CD4-positive, alpha-beta T cell treated with Interleukin-2 at 100 ng/mL for 4 hours (primary cell): ENCODE measurements at places on chromosomes 6 and 20.

DNA sequence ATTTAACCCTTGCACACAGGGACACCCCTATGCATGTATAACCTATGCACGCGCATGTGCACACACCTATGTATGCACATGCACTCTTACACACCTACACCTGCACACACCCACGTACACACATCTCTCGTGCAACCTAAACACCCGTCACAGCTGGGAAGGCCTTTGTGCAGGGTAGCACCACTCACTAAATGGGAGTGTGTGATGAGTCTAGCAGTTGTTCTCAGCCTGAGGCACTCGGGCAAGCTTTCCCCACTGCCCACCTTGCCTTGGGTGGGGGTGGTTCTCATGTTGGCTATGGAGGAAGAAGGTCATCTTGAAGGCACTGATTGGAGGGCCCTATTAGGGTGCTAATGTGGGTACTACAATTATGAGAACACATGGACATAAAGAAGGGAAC, 85.8 kb downstream of the DLL1 start:
- DNase-seq: no peak

DNA sequence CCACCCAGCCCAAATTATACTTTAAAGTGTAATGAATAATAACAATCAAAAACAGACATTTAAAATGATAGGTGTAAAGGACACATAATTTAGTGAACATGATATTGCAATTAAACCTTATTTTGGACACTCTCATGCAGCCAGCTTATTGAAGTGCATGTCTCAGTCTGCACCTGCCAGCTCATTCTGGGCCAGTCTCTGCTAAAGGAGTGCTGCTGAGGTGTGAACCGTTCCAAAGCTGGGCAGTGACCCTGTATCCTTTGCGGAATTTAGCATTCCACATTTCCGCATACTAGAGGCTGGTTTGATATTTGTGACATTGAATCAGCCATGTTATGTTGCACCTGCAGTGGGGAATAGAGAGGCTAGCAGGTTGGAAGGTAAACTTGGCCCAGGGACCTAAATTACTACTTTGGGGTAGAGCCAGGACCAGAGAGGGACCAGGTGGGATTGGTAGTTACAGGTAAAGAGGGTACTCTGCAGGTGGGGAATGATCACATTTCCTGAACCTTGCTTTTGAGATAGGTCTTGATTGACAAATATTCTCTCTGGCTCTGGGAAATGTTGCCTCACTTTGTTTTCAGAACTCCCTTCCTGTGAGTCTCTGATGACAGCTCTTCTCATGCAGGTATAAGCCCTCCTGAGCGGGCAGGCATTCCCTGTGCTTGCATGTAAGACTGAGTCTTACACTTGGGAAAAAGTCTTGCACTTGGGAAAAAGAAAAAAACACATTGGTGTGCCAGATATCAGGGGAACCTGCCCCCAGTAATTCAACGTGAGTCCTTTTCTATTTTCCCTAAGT, 26.2 kb downstream of the TULP4 start:
- DNase-seq: no peak

GRCh38 chr20:23646106-23646873, 8.5 kb upstream of the CST3 start:
- no peak for DNase-seq

GRCh38 chr6:166361077-166361429, 18.7 kb upstream of the SFT2D1 start:
- DNase-seq: no peak

DNA sequence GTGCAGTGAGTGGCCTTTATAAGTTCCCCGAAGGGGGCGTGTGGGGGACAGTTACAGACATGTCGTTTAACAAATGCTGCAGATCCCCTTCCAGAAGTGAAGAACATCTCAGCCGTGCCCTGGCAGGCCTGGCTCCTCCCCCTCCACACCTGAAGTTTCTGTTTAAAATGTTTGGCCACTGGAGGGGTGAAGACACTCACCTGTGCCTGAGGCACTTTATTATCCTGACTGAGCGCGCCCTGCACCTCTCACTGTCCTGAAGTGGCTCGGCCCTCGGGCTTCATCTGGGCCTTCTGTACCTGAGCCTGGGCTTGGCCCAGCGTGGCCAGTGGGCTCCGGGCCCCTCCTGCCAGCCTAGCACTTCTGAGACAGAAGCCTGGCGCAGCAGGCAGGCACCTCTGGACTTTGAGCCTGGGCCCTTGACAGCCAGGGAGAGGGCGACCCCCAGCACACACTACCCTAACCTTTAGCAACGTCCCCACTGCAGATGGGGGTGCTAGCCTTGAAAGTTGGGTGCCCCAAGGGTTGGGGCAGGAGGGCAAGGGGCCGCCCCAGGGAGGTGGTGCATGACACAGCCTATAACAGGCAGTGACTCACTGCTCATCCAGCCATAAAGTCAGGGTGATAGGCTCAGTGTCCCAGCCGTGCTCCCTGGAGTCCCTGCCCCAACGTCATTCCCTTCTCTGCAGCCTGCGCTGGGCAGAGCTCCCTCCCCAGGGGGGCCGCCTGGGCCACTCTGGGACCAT, 13.6 kb upstream of the GATA5 start:
- no peak for DNase-seq

DNA sequence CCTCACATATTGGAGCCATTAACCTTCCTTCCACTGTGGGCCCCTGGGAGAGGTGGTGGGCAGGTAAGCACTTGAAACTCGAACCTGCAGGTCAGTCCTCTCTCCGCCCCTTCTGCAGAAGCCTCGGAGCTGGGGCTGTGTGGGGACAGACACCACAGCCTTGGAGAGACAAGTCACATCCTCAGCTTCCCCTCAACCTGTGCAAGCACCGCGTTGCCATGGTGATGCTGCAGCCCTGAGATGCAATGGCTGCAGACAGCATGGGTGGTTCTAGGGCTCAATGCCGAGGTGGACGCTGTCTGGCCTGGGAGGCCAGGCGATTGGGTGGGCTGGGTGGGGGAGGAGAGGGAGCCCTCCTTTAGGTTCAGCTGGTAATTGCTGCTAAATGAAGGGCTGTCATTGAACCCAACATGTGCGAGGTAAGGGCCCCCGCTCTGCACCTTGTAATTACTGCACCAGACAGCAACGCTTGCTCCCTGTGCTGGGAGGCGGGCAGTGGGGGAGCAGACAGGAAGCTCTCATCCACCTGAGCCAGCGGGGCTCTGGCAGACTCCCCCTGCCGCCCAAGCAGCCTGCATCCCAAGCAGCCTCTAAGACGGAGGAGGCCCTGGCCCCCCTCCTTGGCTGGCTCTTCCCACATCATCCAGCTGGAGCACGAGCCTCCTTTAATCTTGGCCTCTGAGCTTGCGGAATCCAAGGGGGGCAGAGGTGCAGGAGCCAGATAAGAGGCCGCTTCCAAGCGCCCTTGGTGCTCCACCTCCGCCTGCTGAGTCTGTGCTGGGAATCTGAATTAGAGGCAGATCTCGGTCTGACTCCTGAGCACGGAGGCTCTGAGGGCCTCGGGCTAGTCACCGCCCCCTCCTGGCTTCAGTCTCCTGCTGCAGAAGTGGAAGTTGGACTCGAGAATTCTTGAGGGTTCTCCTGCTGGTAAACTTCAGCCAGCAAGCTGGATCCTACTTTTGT, 39.8 kb upstream of the CDH22 start:
- no peak for DNase-seq

- peak; percentile 81 for DNase-seq
Observed at GRCh38 chr20:37384683-37385174, 38.8 kb downstream of the SRC start.

DNA sequence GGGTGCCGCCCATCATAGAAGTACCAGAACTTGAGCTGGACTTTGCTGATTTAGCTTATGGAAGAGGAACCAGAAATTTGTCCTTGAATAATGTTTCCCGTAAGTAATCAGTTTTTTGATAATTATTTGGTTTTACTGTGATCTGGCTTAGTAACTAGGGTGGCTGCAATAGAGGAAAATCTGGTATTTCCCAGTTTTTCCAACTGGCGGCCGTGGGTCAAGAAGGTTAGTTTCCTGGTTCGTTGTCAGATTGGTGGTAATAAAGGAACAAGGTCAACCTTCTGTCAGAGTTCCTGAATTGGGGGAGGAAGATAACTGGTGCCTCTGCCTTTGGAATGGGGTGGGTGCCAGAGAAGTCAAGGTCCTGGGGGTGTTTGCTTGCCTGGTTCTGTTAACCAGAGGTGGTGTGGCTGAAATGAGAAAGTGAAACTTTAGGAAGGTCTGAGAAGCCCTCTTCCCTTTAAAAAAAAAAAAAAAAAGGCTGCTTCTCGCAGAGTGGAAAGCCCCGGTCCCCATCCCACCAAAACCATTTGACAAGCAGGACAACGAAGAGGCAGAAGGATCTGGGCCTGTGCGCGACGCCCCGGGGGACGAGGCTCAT, at the start of gene CALHM6:
Gene CALHM6 (plus strand): TSS at position 45 of the 601 bp plus-strand sequence. CDS start 555 bp downstream, at position 600.
- DNase-seq: no peak

DNA sequence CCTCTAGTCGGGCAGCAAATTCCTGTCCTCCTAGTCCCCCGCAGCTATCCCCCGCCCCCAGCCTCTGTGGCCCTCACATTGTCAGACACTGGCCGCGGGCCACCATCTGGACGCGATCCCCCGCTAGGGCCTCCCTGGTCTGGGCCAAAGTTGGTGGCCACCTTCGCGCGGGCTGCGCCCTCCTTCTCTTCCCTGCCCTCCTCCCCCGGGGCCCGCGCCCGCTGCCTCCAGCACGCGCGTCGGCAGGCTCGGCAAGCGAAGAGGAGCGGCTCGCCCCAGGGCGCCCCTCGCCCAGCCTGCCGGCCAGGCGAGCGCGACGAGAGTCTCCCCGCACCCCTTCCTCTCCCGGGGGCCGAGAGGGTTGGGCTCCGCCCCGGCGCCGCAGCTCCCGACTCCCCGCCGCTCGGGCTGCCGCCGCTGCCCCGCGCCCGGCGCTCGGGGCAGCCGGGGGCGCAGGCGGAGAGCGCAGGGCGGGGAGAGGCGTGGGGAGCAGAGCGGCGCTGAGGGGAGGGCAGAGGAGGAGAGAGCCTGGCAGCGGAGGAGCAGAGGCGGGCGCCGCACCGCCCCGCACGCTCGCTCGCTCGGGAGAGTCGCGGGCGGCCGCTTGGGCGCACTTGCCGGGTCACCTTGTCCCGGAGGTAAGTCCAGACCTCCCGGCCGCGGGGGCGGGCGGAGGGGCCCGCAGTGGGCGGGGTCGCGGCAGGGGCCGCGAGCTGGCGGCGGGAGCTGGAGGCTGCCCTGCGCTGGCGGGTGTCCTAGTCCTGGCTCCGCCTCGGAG, at the start of gene SYNDIG1:
Gene SYNDIG1 (plus strand): TSS at position 514 of the 778 bp plus-strand sequence. CDS start 73,469 bp downstream, outside the sequence.
- no peak for DNase-seq

DNA sequence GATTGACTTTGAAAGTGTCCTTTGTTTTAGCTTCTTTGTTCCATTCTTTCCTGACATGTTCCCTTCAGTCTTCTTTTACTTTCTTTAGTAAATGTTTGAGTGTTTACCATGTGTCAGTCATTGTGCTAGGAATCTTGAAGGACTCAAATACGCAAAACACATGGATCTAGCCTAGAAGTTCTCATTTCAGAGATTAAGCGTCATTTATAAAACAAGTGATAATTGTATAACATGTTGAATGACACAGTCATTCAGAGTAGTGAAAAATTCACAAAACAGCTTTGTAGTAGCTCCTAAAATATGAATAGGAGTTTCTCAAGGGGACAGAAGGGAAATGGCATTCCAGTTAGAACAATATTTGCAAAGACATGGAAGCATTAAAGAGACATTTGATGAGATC, 66.9 kb downstream of the MACROD2 start:
- DNase-seq: no peak

- DNase-seq: no peak
Observed at GRCh38 chr6:22027040-22027725, 269.7 kb downstream of the PRL start.

DNA sequence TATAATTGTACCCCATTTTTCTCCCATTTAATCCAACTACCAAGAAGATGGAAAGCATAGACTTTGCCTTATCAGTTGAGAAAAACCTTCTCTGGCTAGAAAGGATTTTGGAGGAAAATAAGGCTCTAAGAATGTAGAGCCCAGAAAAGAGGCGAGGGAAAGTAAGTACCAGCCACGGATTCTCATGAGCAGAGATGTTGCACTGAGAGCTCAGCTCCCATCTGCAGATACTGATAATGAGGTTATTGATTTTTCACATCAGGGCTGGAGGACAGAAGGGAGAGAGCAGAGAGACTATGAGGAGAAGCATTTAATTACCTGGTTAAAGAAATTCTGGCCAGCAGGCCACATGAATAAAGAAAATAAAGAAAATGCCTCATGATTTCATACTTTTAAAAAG, 104.4 kb upstream of the FAM184A start:
- no peak for DNase-seq

GRCh38 chr6:44333273-44333919, 9.1 kb upstream of the SPATS1 start:
- no peak for DNase-seq

GRCh38 chr6:154956771-154957522, 38.2 kb upstream of the TIAM2 start:
- no peak for DNase-seq
